Airway epithelial cell (primary cell): ENCODE measurements at places on chromosomes 12 and 14. TPM values are rescaled to one million over a fixed set of nuclear protein-coding genes. Genes with fewer than 3 reads are reported as not detected.

AVPR1A gene
- total RNA-seq = not detected in 2 replicates

GLIPR1L1 gene
- total RNA-seq = not detected in 2 replicates

RNASE2 gene
- not detected in 2 replicates for total RNA-seq

SYT1 gene
- 0.05 and 0.49 TPM in 2 replicates for total RNA-seq

TTC6 gene
- total RNA-seq = 0.05 and 0.78 TPM in 2 replicates

KSR2 gene
- not detected in 2 replicates for total RNA-seq

ASIC1 gene
- 5.4 and 5.9 TPM in 2 replicates for total RNA-seq

CBX5 gene
- 30.5 and 45.4 TPM in 2 replicates for total RNA-seq

ATL1 gene
- 1.6 and 2.7 TPM in 2 replicates for total RNA-seq

PLEKHG7 gene
- not detected in 2 replicates for total RNA-seq

PAX9 gene
- total RNA-seq = 12.0 and 20.9 TPM in 2 replicates

E2F7 gene
- total RNA-seq = 7.0 and 10.9 TPM in 2 replicates

ADGRD1 gene
- not detected in 2 replicates for total RNA-seq

PLA2G1B gene
- not detected in 2 replicates for total RNA-seq

ACSM4 gene
- total RNA-seq = not detected in 2 replicates
